ENCODE measurements at places on chromosomes 2 and 18.

GRCh38 chr2:239233576-239233975 is 167.2 kb downstream of the HDAC4 start:
- DNase-seq: no peak

DNA sequence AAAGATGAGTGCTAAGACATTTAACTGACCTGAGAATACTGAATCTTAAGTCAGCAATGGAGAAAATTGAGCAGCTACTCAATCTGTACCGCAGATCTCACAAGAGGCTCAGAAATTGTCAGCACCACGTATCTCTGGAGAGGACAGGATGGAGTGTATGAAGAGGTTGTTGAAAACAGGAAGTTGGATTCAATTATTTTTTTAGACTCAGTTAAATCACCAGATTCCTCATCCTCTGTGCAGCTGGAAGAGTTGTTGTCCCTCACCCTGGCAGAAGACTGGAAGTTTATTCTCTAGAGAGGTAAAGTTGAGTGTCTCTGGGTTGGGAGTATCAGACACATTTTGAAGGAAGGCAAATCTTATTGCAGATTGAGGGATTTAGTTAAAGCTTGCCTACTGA is 114.9 kb upstream of the NT5C1B start:
- no peak for DNase-seq

- no peak for DNase-seq
These were observed 248.9 kb downstream of the ANAPC1 start for GRCh38 chr2:111634995-111635538.

DNA sequence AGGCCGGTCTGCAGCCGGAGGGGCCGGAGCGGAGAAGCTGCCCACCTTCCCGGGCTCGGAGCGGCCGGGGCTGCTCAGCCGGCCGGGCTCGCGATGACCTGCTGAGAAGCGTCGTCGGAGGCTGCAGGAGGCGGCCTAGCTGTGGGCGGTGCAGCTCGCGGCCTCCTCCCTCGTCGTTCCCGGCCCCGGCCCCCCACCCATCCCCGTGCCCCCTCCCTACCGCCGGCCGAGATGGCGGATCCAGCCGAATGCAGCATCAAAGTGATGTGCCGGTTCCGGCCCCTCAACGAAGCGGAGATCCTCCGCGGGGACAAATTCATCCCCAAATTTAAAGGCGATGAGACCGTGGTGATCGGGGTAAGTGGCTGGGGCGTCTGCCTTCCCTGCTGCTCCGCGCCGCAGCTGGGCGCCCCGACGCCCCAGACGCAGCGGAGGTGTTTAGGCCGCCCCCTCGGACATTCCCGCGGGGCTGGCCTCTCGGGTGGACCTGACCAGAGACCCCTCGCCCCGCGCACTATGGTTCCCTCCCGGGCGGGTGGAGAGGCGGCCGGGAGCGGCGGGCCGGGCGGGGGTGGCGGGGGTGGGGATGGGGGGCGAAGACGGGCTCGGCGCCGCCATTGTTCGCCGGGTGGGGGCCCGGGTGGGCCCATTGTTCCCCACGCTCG is 492 bp downstream of the KIF5C start:
- peak; percentile 15 for DNase-seq

- no peak for DNase-seq
These were observed 87.7 kb downstream of the EHBP1 start for GRCh38 chr2:62793213-62793612.

DNA sequence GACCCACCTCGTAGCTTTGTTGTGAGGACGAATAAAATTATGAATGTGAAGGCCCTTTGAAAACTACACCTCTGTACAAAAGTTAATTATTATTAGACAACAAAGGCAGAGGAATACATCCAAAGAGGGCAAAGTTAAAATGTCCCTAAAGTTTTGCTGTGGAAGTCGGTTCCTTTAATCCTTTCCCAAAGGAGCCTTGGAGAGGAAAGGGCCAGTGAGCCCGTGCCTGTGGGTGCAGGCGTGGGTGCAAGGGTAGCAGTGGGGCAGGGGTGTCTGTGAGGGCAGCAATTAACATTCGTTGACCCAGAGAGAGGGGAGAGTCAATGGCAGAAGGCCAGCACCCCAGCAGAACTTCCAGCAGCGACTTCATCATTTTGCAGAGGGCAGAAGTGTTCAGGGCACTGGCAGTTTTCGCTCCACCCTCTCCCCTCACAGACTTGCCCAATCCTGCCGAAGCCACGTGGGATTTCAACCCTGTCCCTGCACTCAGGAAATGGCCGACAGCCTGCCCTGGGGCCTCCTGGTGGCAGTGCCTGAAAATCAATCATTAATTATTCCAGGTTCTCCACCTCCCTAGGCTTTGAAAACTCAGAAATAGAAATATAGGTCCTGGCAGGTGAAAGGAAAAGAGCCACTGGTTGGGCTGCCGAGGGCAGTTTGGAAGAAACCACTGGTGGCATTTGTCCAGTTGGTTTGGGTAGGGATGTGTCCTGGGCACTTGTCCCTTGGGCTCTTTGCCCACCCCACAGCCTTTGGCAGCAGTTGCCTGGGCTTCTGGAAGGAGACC is 4.2 kb upstream of the PAX8 start:
- no peak for DNase-seq

DNA sequence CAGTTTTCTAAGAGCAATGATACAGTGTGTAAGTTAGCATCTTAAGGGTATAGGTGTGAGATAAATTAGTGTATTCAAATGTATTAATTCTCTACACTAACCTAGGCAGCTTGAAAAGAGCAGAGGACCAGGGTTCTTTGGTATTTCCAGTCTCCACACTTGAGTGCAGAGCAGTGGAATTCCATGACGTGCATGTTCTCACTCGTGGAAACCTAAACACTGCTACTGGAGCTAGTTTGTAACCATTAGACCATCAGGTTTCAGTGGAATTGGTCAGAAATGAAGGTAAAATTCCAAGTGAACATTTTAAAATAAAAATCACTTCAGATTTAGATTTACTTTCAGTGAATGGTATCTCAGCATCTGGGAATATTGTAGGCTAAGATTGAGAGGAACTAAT is 9.0 kb downstream of the SPTBN1 start:
- no peak for DNase-seq

- no peak for DNase-seq
These were observed 11.4 kb downstream of the THNSL2 start for GRCh38 chr2:88181511-88181910.

- no peak for DNase-seq
These were observed 25.2 kb upstream of the CASP10 start for GRCh38 chr2:201157694-201158093.

DNA sequence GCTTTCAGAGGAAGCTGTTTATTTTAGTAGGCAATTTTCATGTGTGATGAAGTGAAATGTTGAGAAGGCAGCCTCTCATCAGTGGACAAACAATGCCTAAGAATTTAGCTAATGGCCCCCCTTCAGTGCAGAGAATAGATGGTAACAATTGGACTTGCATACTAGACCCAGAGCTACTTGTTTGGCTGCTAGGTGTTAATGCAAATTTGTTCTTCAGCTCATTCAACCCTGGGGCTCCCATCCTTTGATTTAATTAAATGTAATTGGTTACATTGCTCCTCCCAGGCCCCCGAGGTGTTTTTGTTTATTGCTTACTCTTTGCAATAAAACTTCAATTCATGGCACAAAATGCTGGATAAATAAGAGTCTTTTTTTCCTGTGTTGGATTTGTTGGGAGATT is 68.6 kb downstream of the CAMKMT start:
- DNase-seq: no peak

DNA sequence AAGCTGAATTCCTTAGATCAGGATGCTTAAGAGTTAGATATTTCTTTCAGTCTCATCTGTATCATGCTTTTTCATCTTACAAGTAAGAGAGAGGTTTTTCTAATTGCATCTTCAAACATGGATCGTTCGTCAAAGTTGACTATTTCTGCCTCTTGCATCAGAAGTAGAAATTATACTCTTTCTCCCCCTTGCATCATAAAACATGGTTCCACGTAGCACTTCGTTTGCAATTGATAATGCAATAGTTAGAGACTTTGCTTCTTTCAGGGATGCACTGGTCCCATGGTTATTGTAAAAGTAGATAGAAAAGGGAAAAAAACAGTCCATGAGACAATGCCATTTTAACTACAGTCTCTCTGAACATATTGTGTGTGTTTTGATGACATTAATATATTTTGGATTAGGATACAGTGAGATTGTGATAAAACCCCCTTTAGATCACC is 75.1 kb upstream of the PARD3B start:
- DNase-seq: no peak

DNA sequence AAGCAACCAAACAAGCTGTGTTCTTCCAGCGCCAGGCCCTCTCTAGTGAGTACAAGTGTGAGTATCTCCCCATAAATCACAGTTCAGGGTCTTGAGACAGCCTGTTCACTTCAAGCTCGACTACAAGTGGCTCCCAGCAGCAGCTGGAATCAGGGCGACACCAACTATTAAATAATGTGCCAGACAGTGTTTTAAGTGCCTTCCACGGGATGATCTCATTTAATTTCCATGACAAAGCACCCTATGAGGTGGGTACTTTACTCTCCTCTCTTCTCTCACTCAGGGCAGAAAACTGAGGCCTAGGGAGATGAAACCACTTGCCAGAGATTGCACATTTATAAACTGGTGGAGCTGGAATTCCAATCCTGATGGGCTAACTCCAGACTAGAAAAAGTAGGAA is 2.6 kb upstream of the FAM136A start:
- DNase-seq: no peak

DNA sequence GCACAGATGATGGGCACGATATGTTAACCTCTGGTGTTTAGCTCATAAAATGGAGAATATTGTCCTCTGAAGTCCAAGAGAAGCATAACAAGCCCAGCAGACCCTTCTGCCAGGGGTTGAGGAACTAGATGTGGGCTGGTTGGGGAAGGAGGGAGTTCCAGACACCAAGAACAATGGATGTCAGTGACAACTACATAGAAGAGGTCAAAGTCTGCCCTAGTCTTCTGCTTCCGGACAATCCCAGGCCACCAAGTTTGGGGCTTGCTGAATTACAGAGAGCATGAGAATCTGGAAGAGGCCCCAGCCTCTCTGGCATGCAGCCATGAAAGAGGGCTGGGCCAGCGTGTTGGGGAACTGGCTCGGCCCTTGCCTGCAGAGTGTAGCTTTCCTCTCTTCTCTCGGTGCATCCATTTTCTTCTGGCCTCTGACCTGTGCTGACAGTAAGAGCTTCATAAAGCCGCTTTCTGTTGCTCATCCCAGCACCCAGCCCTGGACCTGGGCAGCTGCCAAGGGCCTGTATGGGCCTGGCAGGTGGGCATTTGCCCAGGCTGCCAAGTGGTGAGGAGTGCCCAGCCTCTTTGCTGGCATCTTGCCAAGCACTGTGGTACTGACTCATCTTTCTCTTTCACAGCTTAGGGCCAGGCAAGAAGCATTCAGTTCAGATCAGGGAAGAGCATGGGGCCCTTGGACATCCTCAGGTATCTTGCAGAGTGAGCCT is 14.6 kb upstream of the LAPTM4A start:
- no peak for DNase-seq

GRCh38 chr2:237511433-237511832 is 24.4 kb downstream of the MLPH start:
- no peak for DNase-seq

- DNase-seq: peak; percentile 12
These were observed 101.4 kb downstream of the NFATC1 start for GRCh38 chr18:79496978-79497637.

DNA sequence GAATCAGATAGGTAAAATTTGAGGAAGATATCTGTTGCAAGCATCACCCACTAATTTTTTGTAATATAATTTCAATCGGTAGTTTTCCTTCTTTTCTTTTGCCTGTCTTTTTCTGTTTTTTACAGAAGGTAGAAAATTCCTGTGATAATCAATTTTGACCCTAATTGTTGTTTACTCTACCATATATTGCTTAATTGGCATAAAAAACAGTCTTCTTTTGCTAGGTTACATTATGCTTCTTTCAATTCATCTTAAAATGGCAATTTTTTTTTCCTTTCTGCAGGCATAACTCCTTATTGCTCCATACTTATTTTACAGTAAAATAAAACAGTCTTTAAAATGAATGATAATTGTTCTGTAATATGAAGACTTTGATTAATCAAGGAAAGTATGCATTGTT is 286.2 kb upstream of the LRP1B start:
- no peak for DNase-seq

DNA sequence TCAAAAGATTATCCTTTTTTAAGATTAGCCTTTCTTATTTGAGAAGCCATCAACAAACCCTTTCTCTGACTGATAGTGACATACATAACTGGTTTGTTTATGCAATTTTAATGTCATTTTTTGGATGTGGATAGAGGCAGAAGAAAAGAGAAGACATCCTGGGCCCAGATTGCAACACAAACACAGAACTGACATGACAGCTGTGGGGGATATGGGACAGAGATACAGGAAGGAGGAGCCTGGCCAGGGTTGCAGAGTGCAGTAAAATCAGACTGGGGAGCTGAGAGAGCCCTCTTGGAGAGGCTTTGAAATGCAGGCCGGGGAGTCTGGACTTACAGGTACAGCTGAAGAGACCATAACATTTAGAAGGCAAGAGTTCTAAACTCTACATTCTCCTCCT is 65.1 kb downstream of the SIGLEC15 start:
- no peak for DNase-seq

DNA sequence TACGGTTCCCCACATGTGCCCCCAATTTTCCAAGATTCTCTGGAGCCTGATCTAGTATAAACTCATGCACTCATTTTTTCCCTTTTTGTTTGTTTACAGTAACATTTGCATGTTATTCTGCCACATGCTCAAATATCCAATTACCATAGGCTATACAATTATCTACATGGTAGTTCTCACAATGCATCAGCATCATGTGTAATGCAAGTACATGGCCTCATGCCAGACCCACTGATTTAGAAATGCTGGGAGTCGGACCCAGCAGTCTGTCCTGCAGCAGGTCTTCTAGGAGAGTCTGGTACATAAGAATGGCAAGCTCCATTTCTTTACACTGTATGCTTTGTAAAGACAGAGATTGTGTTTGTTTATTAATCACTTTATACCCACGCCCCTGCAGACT is 107.7 kb downstream of the CBLN2 start:
- no peak for DNase-seq

GRCh38 chr2:180334514-180334913 is 327.4 kb upstream of the CWC22 start:
- no peak for DNase-seq

DNA sequence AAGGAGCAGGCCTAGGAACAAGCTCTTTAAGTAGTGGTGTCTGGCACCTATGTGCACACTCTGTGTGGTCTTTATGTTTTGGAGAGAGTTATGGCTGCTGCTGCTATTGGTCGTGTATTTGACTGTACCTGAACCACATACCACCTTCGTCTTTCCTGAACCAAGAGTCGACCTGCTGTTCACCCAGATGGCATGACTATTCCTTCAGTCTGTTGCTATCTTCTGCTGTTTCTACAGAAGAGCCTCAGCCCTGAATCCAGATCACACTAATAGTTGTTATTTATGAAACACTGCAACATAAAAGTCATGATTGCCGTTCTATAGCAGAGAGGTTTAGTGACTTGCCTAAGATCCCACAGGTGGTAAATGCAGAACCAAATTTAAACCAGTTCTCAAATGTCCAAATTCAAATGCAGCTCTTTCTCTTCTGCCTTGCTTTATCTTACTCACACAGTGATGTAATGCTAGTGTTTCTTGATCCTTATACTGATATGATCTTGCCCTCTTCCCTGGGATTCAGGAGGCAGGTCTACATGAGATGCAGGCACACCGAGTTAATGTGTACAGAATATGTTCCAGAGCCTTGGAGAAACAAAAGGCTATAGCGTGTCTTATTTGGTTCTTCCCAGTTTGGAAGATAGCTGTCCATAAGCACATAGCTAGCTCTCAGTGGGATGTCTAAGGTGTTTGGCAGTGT is 122.1 kb upstream of the FOSL2 start:
- no peak for DNase-seq

Data from CD8-positive, alpha-beta memory T cell (primary cell).